ENCODE measurements at places on chromosomes 3 and 15.

DNA sequence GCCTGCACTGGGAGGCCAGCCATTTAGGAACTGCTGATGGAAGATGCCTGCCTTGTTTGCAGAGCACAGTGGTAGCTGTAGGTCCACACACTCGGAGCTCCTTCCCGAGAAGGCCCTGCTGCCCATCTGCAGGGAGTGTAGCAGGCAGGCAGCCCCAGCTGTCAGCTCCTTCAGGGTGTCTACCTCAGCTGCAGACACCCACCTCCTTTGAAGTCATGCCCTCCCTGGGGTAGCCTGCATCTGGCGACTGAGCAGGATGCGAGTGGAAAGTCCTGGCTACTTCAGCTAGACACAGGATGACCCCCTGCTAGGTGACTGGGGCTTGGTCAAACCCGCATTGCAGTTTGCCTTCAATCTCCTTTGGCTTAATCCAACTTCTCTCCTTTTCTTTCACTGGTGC, 93.2 kb upstream of the TLE3 start:
- DNase-seq: no peak

- no peak for DNase-seq
These were observed 31.6 kb upstream of the SNRPA1 start for GRCh38 chr15:101326462-101327146.

GRCh38 chr3:181403876-181404660, 307.7 kb upstream of the SOX2 start:
- no peak for DNase-seq

GRCh38 chr15:59595434-59595915, 16.1 kb upstream of the GCNT3 start:
- no peak for DNase-seq

GRCh38 chr15:43406189-43406588, 35.3 kb downstream of the TUBGCP4 start:
- DNase-seq: no peak

- no peak for DNase-seq
These were observed 85.4 kb upstream of the ABHD2 start for GRCh38 chr15:89002830-89003229.

Data from inflammatory macrophage (primary cell).